Activated naive CD4-positive, alpha-beta T cell (primary cell): ENCODE measurements at places on chromosomes 1 and 21.

DNA sequence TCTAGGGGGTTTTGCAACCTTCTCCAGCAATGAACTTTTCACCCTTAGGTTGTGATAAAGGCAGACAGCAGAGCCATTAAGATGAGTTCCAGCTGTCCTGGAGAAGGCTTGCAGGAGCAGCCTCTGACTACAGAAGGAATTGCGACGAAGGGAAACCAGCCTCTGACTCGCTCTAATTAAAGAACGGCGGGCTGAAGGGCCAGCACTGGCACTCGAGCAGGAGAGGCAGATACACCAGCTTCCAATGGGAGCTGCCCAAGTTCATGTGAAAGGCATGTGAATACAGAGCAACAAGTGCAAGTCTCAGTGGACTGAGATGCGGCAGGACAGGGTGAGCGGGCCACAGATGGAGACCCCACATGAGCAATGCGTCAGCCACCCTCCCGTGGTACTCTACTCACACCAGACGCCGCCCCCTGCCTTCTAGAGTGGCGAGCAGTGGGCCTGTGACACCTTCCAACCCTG, 15.7 kb downstream of the RCC2 start:
- no peak for DNase-seq

- DNase-seq, result no peak
Measured at GRCh38 chr1:224058303-224058702, 55.6 kb upstream of the FBXO28 start.

DNA sequence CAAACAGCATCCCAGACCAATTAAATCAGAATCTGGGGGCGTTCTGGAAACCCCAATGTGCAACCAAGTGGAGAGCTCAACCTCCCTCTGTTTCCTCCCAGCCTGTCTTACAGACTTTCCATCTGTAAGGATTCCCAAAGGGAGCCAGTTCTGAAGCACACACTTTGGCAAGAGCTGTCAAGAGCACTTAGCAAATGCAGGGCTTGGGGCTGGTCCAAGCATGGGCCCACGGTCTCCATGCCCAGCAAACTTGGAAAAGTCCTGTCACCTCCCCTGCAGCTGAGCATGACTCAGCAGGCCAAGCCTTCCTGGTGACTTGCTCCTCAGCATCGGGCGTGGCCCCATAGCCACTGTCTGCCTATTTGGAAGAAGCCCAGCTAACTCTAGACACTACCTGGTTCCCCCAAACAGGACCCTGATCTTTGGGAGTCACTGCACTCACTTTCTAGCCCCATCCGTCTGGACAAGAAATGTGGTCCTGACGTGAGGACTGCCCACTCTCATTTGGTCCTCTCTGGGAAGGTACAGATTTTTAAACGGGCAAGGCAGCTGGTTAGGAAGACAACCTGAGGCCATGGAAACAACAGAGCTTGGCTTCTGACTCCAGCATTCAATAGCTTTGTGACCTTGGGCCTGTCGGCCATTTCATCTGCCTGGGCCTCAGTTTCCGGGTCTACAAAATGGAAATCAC, 16.9 kb downstream of the SLC2A1 start:
- no peak for DNase-seq

DNA sequence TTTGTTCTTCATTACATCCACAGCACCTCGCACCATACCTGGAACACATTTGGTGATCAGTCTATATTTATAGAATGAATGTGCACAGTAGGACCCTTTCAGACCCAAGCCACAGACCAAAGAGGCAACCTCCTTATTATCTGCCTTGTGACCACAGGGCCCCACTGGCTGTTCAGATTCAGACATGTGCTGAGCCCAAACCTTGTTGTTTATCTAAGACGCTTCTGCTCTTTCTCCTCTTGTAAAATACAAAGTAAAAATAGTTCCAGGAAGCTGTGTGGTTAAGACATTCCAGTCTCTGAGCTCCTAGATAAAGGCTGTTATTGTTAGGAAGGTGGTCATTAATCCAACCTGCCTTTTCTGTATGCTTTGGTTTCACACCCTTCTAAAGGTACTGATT, 3.6 kb upstream of the SCMH1 start:
- DNase-seq, result no peak

DNA sequence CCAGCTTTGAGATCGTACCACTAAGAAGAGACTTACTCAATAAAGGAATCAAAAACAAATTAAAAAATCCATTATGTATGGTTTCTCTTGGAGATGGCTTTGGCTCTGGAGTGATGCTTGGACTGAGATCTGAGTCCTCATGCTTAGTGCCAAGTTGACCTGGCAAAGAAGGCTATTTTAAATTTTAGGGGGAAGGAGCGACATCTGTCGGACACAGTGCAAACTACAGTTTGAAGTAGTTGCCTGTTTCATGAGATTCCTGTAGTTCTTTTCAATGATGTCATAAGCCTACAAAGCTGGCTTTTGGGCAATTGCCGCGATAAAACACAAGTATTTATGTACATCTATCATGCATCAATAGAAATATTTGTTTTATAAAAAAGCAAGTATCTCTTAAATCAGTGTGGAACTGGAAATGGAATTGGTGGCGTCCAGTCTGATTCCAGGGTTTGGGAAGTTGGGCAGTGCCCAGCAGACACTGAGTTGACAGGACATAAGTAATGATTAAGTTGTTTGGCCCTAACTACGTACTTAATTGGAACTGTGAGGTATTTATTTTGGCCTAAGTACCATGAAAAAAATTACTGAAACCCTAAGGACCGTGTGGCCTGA, 50.0 kb downstream of the TBCE start:
- DNase-seq, result peak; percentile 9

DNA sequence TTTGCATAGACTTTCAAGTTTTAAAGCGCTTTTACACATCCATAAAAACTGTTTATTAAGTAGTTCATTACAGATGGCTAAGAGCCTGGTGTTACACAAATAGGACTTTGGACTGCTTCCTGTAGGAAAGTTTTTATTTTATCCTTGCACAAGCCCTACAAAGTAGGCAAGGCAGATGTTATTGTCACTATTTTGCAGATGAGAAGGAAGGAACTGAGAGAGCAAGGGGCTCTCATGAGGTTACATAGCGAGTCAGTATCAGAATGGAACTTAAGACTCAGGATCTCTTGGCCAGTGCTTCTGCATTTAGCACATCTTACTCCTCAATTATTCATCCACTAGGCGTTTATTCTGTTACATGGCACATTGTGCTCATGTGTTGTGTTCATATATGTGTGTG, 2.6 kb upstream of the MAPKAPK2 start:
- DNase-seq, result no peak

- DNase-seq, result no peak
Measured at GRCh38 chr1:125080077-125080476, 3895.3 kb downstream of the SRGAP2C start.

- no peak for DNase-seq
Measured at GRCh38 chr1:210978316-210978973, 155.5 kb downstream of the KCNH1 start.

- no peak for DNase-seq
Measured at GRCh38 chr1:32622806-32623681, 27.3 kb downstream of the ZBTB8OS start.

- DNase-seq, result no peak
Measured at GRCh38 chr21:28818663-28819278, 173.9 kb downstream of the LTN1 start.

DNA sequence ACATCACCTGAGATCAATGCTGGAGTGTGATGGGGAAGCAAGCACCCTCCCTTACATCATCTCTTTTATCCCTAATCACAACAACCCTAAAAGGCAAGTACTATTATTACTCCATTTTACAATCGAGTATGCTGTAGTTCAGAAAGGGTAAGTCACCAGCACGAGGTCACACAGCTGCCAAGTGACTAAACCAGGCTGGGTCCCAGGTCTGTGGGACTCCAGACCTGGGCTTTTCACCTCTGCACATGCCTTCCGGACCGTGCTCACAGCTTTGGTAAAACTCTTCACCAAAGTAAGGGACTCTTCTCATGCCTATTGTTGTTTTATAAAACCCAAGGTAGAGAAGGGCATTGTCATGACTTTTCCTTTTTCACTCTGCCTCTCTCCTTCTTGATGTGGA, 130.9 kb downstream of the DMRTB1 start:
- DNase-seq, result no peak

DNA sequence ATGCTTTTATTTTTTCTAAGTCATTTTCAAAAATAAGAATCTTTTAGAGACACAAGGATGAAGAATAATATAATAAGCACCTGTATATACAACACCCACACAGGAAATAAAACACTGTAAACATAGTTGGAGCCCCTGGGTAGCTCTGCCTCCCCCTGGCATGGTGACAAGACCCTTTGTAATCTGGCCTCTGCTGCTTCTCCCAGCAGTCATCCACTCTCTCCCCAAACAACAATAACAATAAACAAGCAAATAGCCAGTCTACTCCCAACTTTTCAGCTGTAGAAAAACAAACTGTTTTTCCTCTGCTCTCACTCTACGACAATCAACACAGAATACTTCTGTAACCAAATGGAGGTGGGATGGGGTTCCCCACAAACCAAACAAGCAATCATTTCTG, 110.1 kb downstream of the CSMD2 start:
- DNase-seq, result no peak

DNA sequence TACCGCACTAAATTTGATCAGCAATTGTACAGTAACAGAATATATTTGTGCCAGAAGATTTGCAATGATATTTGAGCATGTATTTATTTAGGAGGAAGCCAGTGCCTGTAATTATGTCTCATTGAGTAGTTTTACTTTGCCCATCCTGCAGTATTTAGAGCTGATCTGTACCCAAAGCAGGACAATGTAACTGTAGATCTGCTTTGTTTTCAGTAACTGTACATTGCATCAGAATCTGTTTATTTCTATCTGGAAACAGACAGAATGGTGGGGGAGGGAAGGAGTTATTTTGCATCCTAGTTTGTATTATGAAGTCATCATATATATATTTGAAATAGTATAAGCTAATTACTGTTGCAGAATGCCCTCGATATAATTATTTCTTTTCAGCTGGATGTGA, 36.2 kb upstream of the LRRC8C start:
- DNase-seq, result no peak

DNA sequence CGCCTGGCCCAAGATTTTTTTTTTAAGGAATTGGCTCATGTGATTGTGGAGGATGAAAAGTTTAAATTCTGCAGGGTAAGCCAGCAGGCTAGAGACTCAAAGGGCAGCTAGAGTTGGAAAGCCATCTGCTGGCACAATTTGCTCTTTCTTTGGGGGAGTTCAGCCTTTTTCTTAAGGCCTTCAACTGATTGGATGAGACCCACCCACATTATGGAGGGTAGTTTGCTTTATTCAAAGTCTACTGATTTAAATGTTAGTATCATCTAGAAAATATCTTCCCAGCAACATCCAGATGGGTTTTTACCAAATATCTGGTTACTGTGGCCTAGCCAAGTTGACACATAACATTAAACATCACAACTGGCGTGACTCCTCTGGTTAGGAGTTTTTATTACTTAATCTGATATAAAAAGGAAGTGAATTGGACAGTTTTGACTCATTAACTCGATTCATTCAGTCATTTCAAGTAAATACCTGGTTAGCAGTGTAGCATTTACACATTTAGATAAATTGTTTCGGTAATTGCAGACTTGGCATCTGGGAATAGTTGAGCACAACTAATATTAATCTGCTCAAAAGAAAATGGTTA, 12.4 kb downstream of the HOOK1 start:
- no peak for DNase-seq

GRCh38 chr1:248751142-248751541, 4.4 kb downstream of the LYPD8 start:
- no peak for DNase-seq

- DNase-seq, result no peak
Measured at GRCh38 chr1:54178296-54179070, 21.3 kb downstream of the CYB5RL start.

DNA sequence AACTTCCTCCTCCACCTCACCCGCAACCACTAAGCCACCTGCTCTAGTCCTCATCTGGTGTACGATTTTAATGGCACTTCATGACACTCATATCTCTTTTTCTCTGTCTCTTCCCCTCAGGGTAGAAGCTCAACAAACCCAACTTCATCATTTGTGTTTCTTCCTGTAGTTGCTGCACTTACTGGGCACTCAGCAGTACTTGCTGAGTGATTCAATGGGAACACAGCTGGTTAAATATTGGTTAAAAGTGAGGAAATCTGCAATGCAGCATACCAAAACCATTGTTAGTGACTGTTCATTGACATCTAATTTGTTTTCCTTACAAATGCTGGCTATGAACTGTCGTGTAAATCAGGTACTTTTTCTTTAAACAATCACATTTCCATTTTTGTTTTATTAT, 541.1 kb upstream of the PRMT6 start:
- DNase-seq, result no peak

DNA sequence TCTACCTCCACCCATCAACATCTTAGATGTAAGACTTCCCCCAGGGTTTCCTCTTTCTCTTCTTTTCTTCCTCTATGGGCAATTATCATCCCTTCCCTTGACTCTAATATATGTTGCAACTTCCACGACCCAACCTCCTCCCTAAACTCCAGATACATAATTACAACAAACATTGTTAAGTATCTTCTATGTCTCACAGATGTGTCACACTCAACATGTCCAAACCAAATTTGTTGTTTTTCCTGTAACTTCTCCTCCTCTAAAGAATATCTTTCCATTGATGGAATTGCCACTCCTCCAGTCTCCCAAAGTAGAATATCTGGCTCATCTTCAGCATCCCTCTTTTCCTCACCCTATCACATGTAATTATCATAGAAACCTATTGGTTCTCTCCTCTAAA, 314.2 kb downstream of the RWDD3 start:
- no peak for DNase-seq

DNA sequence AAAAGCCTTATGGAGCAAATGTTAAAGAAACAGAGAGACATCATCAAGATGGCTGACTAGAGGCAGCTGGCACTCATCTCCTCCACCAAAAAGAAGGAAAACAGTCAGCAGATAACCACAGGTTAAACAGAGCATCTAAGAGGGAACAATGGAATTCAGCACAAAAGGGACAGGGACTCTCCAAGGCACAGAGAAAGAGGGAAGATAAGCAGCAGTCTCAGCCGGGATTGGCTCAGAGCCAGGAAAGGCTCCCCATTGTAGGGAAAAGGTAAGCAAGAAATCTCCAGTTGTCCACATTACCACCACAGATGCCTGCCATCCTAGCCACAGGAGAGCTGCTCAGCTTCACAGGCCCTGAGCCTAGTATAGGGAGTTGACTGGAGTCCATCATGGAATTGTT, 605.5 kb downstream of the SMYD3 start:
- DNase-seq, result no peak

DNA sequence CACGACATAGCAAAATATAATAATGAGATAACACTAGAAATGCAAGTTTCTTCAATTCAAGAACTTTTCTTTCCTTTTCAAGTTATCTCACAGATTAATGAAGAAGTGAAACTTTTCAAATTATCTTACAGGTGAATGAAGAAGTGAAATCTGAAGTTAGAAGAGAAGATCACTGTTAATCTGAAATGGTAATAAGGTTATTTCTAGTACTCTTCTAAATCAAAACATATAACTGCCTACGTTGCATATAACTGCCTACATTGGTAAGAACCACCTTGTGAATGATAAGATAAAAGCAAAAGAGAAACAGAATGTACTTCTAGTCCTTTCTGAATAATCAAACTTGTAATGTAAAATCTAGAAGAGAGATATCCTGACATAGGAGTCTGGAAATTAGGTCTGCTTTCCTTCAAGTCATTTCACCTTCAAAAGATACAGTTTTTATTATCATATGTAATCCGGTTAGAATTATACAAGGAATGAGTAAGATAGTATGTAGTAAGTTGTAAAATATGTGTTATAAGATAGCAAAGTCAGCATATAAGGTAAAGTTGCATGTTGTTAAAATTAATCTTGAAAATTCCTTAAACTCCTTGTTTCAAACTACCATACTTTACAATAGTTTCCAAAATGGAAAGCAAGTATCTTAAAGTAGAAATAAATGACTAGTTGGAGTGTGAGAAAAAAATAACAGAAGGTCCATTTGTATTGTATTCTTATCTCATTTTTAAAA, 522.4 kb upstream of the ZRANB2 start:
- no peak for DNase-seq
